ENCODE measurements at places on chromosomes 1 and 21.

GRCh38 chr21:29146726-29147125 lies 16.3 kb downstream of the MAP3K7CL start:
- no peak for DNase-seq

DNA sequence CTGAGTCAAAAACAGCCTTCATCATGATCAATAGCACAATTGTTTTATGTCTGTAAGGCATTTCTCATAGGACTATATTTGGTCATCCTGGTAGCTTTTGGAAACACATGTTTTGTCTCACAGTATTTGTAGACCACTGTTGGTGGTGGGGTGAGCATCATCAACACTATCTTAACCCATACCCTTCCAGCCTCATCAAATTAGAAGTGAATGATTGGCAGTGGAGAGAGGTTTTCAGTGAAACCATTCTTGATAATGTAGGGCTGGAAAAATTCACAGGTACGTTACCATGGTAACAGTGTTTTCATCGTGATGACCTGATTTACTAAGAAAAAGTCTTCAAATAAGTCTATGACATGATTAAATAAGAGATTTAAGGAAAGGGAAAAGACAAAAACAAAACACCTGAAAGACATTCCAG lies 45.3 kb upstream of the C1orf105 start:
- no peak for DNase-seq

DNA sequence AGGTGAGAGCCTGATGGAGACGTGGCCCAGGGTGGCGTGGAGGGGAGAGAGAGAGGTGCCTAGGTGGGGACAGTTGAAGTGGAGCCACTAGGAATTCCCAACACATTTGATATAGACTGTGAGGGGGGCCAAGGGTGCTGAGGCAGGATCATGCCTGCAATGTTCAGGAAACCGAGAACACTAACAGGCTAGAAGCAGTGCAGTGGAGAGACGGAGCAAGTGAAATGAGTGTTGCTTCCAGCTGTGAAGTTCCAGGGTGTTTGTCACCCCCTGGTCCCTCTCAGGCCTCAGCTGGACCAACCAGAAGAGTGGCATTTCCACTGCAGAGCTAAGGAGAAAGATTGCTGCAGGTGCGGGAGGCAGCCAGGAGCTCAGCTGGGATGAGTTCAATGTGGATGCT lies 127.1 kb downstream of the RIPK4 start:
- no peak for DNase-seq

DNA sequence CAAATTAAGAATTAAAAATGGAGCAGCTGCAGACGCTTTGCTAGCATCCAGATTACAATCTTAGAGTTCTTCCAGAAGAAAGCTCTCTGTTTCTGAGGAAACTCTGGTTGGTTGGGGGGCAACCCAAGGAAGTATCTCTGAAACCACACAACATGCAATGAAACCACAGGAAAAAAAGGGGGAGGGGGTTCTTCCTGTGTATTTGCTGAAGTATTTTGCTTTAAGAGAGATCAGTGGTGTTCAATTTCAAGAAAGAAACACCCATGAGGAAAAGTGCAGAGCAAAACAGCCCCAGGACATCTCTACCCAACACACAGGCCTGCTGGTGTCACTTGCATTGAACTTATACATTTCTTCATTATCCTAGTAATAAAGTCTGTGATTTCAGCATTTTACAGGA lies 19.7 kb upstream of the TIAM1 start:
- no peak for DNase-seq

DNA sequence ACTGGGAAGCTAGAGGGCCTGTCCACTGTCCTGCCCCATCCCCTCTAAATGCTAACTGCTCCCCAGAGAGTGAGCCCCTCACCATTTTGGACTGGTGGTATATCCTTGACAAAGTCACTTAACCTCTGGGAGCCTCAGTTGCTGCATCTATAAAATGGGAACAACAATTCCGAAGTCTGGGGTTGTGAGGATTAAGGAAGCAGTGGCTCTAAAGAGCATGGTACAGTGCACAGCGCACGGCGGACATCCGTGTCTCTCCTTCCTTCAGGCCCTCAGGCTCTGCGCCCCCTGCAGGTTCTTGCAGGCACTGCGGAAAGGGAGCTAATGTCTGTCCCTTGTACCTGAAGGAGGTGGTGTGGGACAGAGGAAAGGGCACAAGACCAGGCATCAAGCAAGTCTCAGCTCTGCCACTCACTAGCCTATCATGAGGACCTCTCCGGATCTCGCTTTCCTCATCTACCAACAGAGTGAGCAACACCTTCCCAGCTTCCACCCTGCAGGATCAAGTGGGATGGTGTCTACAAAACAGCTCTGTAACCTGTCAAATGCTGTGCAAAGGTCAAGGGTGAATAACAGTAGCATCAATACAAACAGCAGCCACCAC lies 20.1 kb downstream of the ECE1 start:
- DNase-seq, result peak; percentile 86

DNA sequence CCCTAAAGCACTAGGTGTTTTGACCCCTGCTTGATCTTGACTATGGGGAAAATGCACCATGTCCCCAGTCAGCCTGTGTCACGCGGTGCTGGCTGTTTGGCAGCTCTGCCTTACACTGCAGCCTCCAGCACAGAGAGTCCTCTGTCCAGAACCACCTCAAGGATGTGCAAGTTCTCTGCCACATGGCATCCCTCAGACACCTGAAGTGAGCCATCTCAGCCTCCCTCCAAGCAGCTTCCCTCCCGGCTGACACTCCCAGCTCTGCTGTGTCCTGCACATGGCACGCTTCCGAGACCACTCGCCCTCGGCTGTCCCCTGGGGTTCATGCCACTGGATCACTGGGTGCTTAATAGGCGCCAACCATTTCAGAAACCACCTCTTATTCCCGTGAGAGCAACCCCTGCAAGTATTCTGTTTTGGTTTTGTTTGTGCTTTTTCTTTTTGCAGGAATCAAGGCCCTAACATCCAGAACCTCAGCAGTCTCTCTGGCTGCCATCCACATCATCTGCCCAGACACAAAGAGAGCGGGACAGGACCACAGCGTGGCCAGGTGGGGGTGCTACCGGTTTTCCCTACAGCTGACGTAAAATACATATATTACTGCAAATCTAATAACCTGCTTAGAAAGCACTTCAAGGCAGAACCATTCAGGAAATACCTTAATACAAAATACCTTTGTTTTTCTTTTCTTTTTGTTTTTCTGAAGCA lies 45.7 kb downstream of the CAPZB start:
- DNase-seq, result peak; percentile 32

GRCh38 chr1:96445302-96445701 lies 276.3 kb upstream of the PTBP2 start:
- DNase-seq, result no peak
